Breast epithelium (tissue), 4 donors: ENCODE measurements at places on chromosomes 13 and 19.
A peak's percentile ranks its signal among the peaks of the same experiment; 100 is the strongest.

DNA sequence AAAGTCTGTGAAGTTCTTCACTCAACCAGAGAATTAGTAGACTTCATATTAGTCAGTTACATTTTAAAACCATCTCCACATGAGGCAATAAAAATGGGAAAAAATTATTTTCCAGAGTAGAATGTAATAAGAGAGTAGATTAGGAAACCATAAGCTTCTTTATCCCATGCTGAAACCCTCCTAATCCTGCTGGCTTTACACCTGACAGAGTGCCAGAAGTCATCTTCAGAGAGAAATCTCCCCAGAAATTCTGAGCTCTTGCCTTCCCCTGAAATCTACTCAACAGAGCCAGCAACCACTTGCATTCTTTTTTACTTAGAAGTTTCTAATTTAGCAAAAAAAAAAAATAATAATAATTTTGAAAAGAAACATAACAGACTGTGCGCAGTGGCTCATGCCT is 279.9 kb downstream of the NHLRC3 start:
- H3K36me3 ChIP-seq = no peaks in the 10 kb centered on the region
- peaks cover 4% of the 10 kb centered on the region for H3K4me1 ChIP-seq
- DNase-seq = no peak
- no peaks in the 10 kb centered on the region for H3K27me3 ChIP-seq
- H3K27ac ChIP-seq = no peak overlapping the region

- DNase-seq = no peak
- H3K36me3 ChIP-seq = no peaks in the 10 kb centered on the region
- no peak overlapping the region for H3K27ac ChIP-seq
- no peaks in the 10 kb centered on the region for H3K27me3 ChIP-seq
Observed at GRCh38 chr13:37175996-37176395, 70.5 kb upstream of the CSNK1A1L start.

- H3K36me3 ChIP-seq = no peaks in the 10 kb centered on the region
- no peaks in the 10 kb centered on the region for H3K4me1 ChIP-seq
Observed at GRCh38 chr13:42971691-42972347, 20.2 kb downstream of the EPSTI1 start.

GRCh38 chr13:36445278-36445677 is 13.0 kb downstream of the CCNA1 start:
- DNase-seq = no peak
- no peak overlapping the region for H3K27ac ChIP-seq
- H3K36me3 ChIP-seq = no peaks in the 10 kb centered on the region
- no peak overlapping the region for H3K4me3 ChIP-seq

DNA sequence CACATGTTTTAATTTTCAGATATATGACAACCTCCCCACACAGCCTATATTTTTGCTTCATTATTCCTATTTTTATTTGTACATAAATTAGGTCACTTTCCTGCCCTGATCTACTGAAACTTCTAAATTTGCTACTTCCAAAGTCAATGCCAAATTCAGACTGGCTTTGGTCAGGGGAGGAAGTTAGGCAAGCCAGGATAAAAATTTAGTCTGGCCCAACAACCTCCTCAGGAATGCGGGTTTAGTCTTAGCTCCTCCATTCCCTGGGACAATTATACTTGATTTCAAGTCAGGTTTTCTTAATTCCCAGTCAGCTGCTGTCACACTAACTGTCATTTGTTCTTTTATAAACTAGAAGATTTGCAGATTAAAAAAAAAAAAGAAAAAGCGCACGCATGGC is 84.3 kb downstream of the TM9SF2 start:
- no peak for DNase-seq
- no peaks in the 10 kb centered on the region for H3K36me3 ChIP-seq
- H3K27ac ChIP-seq = no peak overlapping the region
- H3K4me3 ChIP-seq = no peak overlapping the region

DNA sequence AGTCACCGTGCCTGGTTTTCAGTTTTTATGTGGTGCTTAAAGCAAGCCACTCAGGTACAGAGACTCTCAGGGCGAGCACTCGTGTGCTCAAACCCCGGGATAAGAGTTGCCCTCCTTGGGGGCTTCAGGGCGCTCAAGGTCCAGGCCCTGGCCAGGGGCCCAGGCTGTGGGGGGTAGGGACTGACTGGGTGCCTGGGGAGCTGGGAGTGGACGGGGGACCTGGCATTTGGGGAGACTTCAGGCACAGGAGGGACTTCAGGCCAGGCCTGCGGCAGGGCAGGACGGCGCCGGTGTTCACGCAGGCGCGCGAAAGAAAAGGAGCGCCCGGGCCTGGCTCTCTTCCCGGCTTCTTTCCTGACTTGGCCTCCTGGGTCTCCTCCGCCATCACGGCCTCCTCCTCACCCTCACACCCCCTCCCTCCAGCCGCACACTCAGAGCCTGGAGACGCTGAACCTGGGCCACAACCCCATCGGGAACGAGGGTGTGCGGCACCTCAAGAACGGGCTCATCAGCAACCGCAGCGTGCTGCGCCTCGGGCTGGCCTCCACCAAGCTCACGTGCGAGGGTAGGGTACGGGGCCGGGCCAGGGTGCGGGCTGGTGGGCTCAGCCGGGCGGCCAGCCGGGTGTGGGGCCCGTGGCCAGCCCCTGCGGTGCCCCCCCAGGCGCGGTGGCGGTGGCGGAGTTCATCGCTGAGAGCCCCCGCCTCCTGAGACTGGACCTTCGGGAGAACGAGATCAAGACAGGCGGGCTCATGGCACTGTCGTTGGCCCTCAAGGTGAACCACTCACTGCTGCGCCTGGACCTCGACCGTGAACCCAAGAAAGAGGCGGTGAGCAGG is 16.1 kb downstream of the NKPD1 start:
- H3K27me3 ChIP-seq = no peaks in the 10 kb centered on the region
- H3K27ac ChIP-seq = no peak overlapping the region
- no peaks in the 10 kb centered on the region for H3K4me1 ChIP-seq
- H3K4me3 ChIP-seq = no peak overlapping the region

GRCh38 chr13:37747071-37747612 is 122.4 kb downstream of the TRPC4 start:
- no peaks in the 10 kb centered on the region for H3K27me3 ChIP-seq
- H3K4me3 ChIP-seq = no peak overlapping the region
- DNase-seq = no peak
- no peaks in the 10 kb centered on the region for H3K36me3 ChIP-seq

- no peaks in the 10 kb centered on the region for H3K36me3 ChIP-seq
- H3K27me3 ChIP-seq = no peaks in the 10 kb centered on the region
Observed at GRCh38 chr13:100300243-100300642, 211.3 kb downstream of the PCCA start.

DNA sequence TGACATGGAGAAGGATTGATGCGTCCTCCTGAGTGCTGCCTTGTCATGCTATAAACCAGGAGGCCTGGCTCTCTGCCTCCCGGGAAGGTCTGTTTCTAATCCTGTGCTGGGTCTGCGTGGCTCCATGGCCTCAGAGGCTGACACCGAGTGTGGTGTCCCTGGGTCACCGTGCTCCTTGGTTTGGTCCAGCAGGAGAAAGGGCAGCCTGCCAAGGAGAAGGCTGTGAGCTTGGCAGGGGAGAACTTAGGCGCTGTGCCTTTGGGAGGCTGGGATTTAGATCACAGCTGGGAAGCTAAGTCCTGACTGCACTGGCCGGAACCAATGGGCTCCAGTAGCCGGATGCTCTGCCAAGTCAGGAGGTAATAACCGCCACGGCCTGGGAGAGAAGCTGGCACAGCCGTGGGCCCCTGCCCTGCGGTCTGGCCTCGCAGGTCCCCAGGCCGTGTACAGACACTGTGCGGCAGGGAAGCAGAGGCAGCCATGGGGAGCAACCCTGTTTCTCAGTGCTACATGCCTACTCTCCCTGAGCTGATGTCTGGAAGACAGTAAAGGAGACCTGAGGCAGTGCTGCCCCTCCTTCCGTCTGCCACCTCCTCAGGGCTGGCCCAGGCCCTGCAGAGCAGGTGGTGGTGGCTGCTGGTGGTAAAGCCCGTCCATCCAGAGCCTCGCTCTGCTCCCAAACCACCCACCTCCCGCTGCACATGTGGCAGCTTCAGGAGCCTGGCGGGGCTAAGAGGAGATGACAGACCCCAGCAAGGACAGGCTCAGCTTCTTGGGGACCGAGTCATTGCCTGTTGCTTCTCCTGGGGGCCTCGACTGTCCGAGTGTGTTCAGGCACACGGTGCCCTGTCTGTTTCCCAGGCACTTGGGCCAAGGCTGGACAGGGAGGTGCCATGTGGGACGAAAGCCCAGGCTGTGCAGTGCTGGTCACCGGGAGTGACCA is 44.9 kb downstream of the C13orf46 start:
- no peaks in the 10 kb centered on the region for H3K36me3 ChIP-seq
- peak overlapping the region; percentile 90 for H3K27ac ChIP-seq
- H3K27me3 ChIP-seq = no peaks in the 10 kb centered on the region
- peak; percentile 84 for DNase-seq
- H3K4me1 ChIP-seq = peaks cover 20% of the 10 kb centered on the region

GRCh38 chr19:32251634-32252332 is 93.6 kb upstream of the ZNF507 start:
- no peaks in the 10 kb centered on the region for H3K4me1 ChIP-seq
- H3K27me3 ChIP-seq = no peaks in the 10 kb centered on the region

GRCh38 chr19:36151144-36152018 is 866 bp downstream of the COX7A1 start:
- H3K36me3 ChIP-seq = no peaks in the 10 kb centered on the region
- H3K27me3 ChIP-seq = no peaks in the 10 kb centered on the region
- DNase-seq = peak; percentile 84
- H3K4me1 ChIP-seq = no peaks in the 10 kb centered on the region
- peak overlapping the region; percentile 64 for H3K4me3 ChIP-seq

GRCh38 chr19:44141191-44142058 is at the start of gene ZNF234:
TSS of gene ZNF234 (plus strand) at chr19:44141554. CDS start at chr19:44144633, 3,079 bp downstream.
- H3K36me3 ChIP-seq = no peaks in the 10 kb centered on the region
- H3K27me3 ChIP-seq = no peaks in the 10 kb centered on the region
- H3K27ac ChIP-seq = peak within 1 kb of the TSS; percentile 78

GRCh38 chr13:26442541-26442940 is 114.9 kb upstream of the WASF3 start:
- H3K36me3 ChIP-seq = no peaks in the 10 kb centered on the region
- no peak overlapping the region for H3K4me3 ChIP-seq

- no peaks in the 10 kb centered on the region for H3K27me3 ChIP-seq
- H3K36me3 ChIP-seq = no peaks in the 10 kb centered on the region
Observed at GRCh38 chr13:64633948-64634347, 2596.2 kb downstream of the PCDH9 start.

DNA sequence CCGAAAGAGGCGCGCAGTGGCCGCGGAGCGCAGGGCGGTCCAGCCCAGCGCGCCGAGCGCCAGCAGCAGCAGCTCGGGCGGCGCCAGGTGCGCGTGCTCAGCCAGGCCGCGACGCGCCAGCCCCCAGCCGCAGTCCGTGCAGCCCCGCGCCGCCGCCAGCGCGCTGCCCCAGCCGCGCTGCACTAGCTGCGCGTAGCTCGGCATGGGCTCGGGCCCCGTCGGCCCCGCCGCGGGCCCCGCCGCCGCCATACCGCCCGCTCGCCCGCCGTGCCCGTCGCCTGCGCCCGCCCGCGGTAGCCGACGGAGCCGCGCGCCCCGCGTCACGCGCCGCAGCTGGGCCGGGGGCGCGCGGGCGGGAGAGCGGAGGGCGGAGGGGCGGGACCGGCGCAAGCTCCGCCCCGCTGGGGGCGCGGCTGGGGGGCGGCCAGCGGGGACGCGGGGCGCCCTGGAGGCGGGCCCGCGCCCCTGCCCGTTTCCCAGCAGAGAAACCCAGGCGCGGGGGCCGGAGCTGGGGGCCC is at the start of gene CERS1:
TSS of gene CERS1 (minus strand) at position 335 of the 518 bp plus-strand sequence. CDS start at position 249, 86 bp downstream.
- H3K4me3 ChIP-seq = peak within 1 kb of the TSS; percentile 74
- H3K36me3 ChIP-seq = no peaks in the 10 kb centered on the region
- H3K27ac ChIP-seq = no peak within 1 kb of the TSS
- DNase-seq = no peak
- H3K4me1 ChIP-seq = peaks cover 8% of the 10 kb centered on the region
